ENCODE measurements at places on chromosomes 5 and 9.

DNA sequence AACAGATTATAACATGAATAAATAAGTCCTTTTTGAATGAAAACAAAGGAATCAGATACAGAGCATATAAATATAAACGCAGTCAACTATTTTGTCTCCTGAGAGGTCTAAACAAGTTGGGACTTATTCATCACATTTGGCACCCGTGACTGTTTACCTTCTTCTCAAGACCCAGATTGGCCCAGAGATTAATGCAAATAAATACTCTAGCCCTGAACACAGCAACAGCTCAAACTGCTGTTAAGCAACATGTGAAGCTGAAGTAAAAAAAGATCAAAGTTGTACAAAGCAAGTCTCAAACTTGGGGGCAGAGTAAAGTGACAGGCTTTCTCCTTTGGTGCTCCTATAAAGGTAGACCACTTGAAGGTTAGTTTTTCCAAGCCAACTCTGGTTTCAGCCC is 95.0 kb upstream of the NR5A1 start:
- DNase-seq = no peak

- no peak for DNase-seq
Measured at GRCh38 chr5:172458976-172459782, 4.9 kb upstream of the SH3PXD2B start.

GRCh38 chr5:98898743-98899142 is 30.1 kb downstream of the CHD1 start:
- no peak for DNase-seq

GRCh38 chr5:89723907-89724306 is 685.6 kb downstream of the CETN3 start:
- DNase-seq = no peak

DNA sequence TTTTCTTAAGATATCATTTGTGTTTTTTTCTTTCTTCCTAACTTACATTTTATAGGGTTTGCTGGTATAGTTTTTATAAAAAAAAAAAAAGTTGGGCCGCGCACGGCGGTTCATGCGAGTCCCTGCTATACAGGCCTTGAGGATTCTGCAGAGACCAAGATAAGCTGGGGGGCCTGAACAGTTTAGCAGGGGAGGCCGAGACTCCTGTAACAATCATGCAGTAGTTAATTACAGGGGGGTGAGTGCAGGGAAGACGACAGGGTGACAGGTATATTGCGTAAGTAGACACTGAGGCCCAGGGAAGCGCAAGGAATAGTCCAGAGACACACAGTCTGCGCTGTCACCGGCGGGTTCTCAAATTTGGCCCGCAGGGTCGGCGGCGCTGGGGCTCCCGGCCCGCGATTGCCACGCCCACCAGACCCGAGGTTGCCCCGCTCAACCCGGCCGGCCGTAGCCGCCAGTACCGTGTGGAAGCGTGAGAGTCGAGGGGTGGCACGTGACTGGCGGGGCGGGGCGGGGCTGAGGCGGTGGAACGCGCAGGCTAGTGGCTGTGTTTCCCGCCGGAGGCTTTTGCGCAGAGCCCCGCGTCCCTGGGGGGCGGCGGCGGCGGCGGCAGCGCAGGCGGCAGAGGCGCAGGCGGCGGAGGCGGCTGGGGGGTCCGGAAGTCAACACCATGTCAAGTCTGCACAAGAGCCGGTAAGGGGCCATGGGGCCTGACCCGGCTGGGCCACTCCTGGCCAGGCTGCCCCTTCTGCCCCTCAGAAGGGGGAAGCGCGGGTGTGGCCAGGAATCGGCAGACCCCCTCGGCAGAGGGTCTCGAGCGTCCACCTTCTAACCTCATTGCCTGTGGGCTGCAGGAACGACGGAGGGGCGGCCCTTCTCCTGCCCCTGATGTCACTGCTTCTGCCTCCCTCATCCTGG is at the start of gene TBC1D13:
TSS of gene TBC1D13 (plus strand) at position 573 of the 921 bp plus-strand sequence. CDS start at position 674, 101 bp downstream.
- peak; percentile 76 for DNase-seq

DNA sequence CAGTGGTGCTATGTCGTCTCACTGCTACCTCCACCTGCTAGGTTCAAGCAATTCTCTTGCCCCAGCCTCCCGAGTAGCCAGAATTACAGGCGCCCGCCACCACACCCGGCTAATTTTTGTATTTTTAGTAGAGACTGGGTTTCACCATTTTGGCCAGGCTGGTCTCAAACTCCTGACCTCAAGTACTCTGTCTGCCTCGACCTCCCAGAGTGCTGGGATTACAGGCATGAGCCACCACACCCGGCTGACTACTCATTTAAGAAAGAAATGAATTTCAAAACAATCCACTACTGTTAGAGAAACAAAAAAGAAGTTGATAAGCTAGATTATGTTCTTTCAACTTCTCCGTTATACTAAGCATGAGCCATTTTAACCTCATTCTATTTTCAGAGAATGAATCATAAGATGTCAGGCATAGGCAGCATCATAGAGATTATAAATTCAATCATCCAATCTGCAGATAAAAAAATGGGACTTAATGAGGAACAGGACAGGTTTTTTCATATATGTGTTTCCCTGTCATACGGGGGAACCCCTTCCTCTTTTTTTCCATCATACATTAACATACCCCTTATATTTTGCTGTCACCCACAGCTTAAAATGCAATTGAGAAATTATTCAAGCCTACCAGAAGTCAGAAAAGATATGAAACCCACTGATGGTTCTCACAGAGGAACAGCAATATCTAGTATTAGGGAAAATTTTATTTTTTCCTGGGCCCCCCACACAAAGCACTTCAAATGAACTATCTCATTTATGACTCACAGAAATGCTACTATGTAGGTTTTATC is 26.5 kb upstream of the ADRB2 start:
- DNase-seq = no peak

DNA sequence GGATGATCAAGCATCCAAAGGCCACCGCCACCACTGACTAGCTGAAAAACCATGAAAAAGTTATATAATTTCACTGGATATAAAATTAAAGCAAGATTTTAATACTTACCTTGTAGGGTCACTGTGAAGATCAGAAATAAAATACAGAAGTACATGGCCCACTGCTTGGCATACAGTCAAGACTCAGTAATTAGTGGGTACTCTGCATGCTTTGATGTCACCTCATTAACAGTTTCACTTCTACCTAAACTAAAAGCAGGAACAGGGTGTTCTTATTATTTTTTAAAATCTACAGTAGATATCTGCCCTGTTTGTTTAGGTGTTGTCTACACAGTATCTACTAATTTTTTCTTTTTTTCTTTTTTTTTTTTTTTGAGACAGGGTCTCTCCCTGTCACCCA is 66.4 kb downstream of the NFIB start:
- DNase-seq = no peak

DNA sequence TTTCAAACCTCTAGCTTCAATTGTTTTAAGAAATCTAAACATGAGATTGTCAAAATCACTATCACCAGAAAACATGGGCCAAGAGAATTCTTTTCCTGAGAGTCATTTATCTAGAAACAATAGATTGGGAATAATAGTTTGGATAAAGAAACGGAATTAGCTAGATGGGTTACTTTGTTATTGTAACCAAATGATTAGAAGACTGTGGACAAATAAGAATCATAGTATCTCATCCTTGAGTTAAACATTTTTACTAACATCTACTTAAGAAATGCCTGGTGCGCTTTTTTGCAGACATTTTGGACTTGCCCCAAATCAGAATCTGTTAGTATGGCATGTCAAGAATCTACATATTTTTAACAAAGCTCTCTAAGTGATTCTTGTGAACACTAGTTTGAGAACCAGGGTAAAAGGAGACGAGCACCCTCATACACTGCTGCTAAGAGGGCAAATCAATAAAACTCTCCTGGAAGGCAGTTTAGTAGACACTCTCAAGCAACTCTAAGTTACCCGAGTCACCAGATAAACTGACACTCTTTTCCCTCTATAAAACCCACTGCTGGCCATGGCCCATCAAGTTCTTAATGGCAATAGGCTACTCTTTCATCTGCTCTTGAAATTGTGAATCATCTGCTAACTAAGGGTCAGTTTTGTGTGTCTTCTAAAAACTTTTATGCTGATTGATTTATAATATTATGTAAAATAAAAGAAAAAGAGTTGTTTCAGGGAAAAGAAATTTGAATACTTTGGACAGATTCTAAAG is 39.1 kb downstream of the TPD52L3 start:
- no peak for DNase-seq

DNA sequence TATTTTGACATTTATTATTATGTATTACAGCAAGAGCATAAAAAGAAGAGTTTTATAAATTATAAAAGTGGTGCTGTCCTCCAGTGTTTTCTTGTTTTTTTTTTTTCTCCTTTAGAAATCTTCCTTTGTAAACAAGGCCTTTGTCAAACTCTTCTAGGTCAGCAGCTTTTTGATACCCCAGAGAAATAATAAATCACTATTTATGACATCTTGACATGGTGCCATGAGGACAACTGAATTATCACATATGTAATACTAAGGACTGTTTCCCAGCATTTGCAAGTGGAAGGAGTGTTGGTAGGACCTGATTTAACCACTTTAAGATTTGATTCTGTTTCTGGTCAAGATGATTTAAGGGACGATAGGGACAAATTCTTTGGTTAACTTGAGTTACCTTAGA is 4.6 kb downstream of the SMARCA2 start:
- no peak for DNase-seq

GRCh38 chr5:13664377-13664776 is 280.1 kb downstream of the DNAH5 start:
- DNase-seq = no peak

DNA sequence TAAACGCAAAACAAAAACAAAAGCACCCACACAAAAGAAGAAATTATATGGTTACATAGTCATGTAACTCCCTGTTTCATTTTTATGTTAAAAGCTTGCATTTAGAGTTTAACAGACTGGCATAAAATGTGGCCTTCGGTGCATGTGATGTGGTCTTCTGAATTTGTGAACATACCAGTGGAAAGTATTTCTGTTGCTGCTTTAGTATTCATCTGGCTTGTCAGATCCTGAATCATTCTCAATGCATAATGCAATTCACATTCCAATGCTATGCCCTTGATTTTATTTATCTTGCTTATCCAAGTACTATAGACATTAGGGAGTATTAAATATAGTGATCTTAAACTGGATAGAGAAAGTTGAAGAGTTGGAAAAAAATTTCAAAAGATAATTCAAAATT is 740.2 kb upstream of the ZNF608 start:
- DNase-seq = no peak

- DNase-seq = no peak
Measured at GRCh38 chr5:107805824-107806223, 135.1 kb upstream of the EFNA5 start.

- no peak for DNase-seq
Measured at GRCh38 chr9:137025517-137025966, 2.5 kb downstream of the ABCA2 start.

DNA sequence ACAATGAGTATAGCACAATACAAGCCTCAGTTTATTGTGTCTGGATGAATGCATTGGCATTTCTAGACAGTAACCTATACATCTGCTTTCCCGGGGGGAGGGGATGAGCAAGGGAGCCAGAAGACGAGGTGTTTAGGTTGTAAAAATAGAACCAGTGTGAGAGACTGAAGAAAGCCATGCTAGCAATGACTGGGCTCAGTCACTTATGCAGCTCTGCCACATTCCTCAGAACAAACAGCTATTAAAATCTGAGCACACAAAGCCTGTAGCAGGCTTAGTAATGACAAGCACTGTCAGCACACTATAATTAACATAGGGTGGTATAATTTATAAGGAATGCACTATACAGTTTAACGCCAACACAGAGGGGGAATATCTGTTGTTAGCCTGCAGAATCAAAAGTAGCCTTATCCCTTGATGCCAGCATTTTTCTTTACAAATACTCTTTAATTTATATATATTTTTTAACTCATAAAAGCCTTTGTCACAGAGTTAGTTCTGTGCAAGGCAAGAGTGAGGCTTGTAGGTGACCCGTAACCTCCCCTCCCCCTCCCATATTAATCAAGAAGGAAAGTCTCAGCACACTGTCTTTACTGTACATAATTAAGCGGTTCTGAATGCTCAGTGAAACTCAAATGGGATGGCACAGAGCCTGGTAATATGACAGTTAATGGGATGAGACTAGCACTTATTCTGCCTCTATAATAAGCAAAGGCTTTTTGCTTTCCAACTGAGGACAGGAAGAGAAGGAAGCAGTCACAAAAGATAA is 295.4 kb downstream of the CSNK1G3 start:
- DNase-seq = no peak

DNA sequence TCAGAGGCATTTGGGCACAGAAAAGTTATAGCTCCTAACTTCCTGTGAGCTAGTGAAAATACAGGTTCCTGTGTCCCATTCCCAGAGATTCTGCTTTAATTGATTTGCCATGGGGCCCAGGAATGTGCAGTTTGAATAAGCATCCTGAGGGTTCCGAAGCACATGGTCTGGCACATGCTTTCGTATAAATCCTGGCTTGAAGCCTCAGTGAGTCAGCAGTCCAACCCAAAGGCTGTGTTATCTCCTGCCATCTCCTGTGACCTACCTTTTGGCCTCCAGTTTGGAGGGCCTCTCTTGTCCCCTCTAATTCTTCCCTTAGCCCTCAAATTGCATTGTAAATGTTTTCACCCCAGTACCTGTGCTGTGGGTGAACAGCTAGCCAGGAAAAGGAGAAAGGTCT is 183.8 kb downstream of the NR3C1 start:
- no peak for DNase-seq

DNA sequence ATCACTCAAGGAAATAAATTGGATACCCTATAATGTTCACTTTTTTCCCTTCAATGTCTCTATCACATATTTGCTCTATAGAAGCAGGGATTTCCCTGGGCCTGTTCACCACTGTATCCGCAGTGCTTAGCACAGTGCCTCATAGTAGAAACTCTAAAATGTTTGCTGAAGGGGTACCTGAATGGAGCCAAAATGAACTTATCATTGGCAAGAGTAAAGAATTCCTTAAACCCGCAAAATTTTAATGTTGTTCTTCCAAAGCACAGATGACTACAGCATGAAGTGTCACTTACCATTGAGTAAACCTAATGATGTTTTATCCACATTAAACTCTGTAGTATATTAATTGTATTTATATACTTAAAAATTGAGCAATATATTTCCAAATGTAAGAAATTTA is 96.1 kb downstream of the JAKMIP2 start:
- DNase-seq = no peak

GRCh38 chr5:17056141-17056631 is 120.1 kb upstream of the MYO10 start:
- DNase-seq = no peak
